Fibroblast of skin of right quadriceps (primary cell): ENCODE measurements at places on chromosomes 7 and 10.
A peak's percentile ranks its signal among the peaks of the same experiment; 100 is the strongest.

GRCh38 chr7:1512781-1513656 is 8.8 kb upstream of the INTS1 start:
- DNase-seq: peak; percentile 72

- no peak for DNase-seq
Observed at GRCh38 chr7:110797656-110798055, 293.3 kb upstream of the LRRN3 start.

DNA sequence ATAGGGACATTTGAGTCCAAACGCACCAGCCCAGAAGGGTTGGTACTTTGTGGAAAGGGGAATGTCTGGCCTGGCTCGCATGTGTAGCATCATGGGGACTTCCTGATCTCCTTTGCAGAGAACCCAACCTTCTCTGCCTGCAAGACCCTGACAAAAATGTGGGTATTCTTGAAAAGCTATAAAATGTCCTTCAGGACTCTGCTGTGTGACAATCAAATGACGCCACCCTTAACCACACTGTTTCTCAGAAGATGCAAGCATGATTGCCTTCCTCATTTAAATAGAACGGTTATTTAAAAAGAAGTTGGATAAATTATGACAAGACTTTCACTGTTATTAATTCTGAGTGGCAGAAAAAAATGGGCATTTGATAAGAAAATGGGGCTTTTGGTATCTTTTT is 15.1 kb upstream of the GPR15LG start:
- DNase-seq: no peak

DNA sequence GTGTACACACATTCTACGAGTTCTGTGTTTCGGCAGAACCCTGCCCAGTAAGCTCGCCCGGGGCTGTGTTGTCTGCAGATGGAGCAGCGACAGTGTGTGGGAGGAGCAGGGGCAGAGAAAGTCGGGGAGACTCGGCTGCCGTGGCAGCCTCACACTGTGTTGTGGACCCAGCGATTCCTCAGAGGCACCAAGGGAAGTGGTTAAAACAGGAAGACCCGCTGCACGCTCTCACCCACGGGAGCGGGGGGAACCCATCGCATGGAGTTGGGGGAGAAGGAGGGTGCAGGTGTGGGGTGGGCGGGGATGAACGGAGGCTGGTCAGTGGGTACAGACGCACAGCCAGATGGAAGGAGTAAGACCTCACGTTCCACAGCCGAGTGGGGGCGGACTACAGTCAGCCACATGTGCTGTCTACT is 250.2 kb downstream of the ELFN1 start:
- no peak for DNase-seq

DNA sequence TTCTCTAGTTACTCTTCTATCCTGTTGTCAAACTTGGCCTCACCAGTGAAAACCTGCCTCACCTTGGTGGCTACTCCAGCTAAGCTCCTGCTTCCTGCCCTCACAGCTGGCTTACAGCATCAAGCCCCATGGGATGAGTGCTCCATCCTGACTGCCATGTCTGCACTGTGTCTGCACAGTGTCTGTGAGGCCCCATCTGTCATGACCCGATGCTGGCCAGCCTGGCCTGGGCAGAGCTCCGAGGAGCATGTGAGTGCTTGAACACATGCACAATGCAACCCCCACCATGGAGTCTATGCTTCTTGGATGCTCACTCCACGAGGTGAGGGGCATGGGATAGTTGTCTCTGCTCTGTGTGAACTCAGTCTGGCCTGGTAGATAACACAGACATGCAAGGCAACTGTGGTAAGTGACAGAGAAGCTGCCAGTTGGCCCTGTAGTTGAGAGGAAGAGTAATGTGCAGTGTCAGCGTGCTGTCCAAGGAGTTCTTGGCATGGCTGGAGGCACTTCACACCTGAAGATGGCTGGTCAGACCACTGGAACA is 207.1 kb upstream of the ZNF32 start:
- no peak for DNase-seq

DNA sequence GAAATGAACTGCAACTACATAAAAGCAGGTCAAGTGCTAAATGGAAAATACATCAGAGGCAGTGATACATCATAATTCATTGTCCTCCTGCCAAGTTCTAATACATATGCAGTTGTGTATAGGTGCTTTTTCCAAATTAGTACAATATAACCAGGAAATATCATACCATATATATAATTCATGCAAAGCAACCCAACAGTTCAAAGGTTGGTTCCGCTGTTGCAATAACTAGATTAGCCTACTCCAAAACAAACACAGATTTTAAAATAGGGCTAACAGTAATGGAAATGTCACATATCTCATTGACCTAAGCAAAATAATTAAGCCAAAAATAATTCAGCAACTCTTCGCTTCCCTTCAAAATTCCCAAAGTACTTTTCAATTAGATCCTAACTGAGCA is 88.9 kb upstream of the NEBL start:
- DNase-seq: no peak

- no peak for DNase-seq
Observed at GRCh38 chr7:148727501-148728278, 29.0 kb downstream of the CUL1 start.
